ENCODE measurements at places on chromosomes 11 and 22. TPM values are rescaled to one million over a fixed set of nuclear protein-coding genes. Genes with fewer than 3 reads are reported as not detected.

GRCh38 chr11:35714882-35715627 is 52.5 kb downstream of the TRIM44 start:
- peak; percentile 33 for DNase-seq

The HMOX1 gene
- 25.4 TPM for total RNA-seq

- DNase-seq, result no peak
Observed at GRCh38 chr11:26042113-26042512, 289.8 kb upstream of the ANO3 start.

The FIBIN gene
- total RNA-seq, result not detected

DNA sequence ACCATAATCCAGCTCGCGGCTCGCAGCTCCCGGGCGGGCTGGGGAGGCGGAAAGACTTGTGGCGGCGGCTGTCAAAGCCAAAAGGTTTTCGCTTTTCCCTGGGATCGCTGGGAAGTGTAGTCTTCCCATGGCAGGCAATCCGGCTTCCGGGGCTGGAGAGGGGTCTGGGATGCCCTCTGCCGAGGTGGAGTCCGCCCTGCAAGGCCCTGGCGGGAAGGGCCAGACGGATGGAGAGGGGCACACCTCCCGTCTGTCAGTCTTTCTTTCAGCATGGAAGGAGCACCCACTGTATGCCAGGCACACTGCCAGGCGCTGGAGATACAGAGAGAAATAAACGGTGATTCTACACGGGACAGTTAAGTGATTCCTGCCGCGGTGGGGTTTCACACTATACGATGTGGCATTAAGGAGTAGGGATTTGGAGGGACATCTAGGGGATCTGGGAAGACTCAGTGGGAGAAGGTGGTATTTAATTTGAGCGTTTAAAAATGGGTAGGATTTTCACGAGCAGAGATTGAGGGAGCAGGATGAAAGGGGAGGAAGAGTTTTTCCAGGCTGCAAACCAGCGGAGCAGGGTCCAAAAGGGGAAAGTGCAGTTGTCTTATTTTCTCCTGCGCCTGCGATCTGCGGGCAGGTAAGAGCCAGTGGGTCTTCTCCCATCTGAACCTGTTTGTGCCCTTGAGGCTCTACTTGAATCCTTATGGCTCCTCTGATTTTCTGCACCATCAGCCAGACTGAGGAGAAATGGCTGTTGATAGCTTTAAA is at the start of gene BACE1:
TSS of gene BACE1 (minus strand) at position 60 of the 765 bp plus-strand sequence. CDS start 461 bp downstream, outside the sequence.
- DNase-seq, result peak; percentile 87

DNA sequence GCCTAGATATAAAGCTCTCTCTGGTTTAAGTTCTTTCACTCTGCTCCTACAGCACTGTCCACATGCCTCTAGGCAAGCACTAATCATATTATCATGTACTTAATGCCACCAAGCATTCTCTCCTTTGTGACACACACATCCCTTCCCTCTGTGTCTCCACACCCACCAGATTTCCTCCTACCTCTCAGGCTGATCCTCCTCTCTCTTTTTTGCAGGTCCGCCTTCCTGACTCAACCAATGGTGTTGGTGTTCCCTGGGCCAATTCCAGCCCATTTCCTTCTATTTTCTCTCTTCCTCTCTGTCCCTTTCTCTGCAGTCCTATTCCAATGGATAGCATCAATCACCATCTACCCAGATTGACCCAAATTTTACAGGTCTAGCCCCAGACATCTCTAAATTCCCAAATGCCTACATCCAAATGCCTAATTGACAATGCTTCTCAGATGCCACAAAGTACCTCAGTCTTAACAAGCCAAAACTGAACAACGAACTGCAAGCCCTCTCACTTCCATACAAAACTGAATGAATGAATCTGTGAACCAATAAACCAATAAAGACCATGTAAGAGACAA is 504 bp upstream of the ZNF215 start:
- DNase-seq, result peak; percentile 67

DNA sequence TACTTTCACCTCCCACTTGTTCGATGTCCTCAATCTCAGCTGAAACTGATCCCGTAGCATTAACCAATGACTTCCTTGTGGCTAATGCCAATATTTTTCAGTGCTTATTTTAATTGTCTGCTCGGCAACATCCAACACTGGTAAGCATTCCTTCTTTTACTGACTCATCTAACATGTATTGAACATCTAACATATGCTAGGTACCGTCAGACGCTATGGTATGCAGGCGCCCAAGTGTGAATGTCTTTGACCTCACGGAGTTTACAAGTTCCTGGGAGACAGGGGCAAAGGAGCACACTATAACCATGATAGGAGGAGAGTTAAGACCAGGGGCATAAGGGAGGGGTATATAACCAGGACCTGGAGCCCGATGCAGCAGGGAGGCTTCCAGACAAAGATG is 1.7 kb downstream of the BRMS1 start:
- no peak for DNase-seq

The TMEM86A gene
- total RNA-seq, result 0.49 TPM

DNA sequence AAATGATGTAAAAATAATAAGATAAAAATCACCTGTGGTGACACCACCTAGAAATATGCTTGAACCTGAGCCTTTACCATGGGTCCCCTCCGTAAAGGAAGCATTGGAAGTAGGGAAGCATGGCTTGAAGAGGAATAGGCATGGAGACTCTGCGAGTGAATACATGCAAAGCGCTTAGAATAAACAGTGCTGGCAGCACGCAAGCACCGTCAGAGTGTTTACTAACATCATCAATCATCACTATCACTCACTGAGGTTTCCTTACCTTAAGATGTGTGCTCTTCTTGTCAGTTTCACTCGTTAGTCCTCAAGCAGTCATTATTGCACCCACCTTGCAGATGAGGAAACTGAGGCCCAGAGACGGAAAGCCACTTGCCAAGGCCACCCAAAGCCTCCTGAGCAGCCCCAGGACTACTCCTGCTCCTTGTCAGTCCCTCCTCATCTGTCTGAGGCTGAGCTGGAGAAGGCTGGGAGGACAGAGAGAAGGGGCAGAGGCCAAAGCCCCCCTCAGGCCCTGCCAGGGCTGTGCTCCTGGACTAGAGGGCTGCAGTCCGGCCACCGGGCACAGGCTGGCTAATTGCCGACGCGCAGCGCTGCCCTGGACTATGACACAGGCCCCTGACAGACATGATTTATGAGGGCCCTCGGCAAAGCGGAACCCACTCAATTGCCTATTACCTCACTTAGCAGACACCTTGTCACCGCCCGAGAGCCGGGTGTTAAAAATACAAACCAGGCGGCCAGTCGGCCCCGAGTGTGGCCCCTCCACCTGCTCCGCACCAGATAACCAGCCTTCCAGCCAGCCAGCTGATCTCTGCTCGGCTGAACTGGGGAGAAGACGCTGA is 168.9 kb downstream of the MN1 start:
- no peak for DNase-seq

- peak; percentile 32 for DNase-seq
Observed at GRCh38 chr11:46380340-46381047, 975 bp upstream of the MDK start.

- no peak for DNase-seq
Observed at GRCh38 chr11:35914816-35915215, 29.0 kb upstream of the LDLRAD3 start.

- DNase-seq, result no peak
Observed at GRCh38 chr11:116511684-116512083, 261.1 kb downstream of the BUD13 start.

The WNT7B gene
- 17.3 TPM for total RNA-seq

The F2 gene
- not detected for total RNA-seq

The OR8D4 gene
- not detected for total RNA-seq

GRCh38 chr11:18540207-18541009 is 13.7 kb upstream of the TSG101 start:
- DNase-seq, result peak; percentile 21

The SYTL2 gene
- total RNA-seq, result 57.0 TPM

GRCh38 chr11:3994030-3994640 is 100.5 kb upstream of the RRM1 start:
- DNase-seq, result peak; percentile 45

The OR2AT4 gene
- total RNA-seq, result not detected

DNA sequence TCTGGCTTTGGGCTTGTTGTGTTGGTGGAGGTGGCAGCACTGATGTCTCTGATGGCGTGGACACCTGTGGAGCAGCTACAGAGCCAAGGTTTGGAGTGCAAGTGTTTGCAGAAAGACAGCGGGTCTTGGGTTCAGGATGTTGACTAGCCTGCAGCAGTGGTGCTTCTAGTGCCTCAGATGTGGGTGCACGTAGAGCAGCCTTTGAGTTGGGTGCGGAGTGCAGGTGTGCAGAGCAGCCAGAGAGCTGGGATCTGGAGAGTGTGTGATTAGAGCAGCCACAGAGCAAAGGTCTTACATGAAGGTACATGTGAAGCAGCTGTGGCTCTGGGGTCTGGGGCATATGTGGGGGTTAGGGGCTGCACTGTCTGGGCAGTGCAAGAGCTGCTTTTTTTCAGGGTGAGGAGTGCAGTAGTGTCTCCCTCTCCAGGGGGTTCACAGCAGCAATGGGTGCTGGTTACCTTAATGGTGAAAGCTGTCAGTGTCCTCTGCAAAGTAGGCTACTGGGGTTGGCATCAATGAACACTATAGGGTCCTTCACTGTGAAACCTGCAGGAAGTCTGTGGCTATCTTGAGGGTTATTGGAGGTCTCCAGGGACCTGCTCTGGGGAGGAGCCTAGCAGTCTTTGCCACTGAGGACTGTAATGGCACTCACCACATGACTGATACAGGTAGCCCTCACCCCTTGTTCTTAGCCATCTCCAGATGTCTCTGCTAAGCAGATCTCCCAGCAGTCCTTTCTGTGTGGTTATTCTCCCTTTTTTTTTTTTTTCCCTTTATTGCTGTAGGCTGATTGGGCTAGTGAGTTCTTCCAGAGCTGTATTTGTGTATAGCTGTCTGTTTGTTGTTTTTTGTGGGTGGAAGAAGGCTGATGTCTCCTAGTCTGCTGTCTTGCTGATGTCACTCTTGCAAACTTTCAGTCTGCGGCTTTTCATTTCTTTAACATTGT is 14.3 kb downstream of the BIRC2 start:
- no peak for DNase-seq

The NUDT8 gene
- 7.2 TPM for total RNA-seq

All from RPMI7951 (cell line).